NCI-H1930 (cell line): ENCODE measurements at places on chromosomes 6 and 20.

DNA sequence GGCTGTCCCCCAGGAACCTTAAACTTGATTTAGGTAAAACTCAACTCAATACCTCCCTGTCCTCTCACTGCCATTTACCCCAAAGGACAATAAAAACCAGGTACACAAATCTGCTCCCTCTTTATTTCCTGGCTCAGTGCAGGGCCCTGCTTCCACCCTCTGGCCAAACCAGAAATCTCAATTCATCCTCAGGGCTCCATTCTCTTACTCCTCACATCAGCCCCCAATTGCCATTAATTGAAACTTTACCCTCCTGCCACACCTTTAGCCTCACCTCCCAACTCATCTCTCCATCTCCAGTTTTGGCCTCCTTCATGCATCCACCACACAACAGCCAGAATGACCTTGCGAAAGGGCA, 10.5 kb downstream of the ZBTB2 start:
- DNase-seq = no peak

DNA sequence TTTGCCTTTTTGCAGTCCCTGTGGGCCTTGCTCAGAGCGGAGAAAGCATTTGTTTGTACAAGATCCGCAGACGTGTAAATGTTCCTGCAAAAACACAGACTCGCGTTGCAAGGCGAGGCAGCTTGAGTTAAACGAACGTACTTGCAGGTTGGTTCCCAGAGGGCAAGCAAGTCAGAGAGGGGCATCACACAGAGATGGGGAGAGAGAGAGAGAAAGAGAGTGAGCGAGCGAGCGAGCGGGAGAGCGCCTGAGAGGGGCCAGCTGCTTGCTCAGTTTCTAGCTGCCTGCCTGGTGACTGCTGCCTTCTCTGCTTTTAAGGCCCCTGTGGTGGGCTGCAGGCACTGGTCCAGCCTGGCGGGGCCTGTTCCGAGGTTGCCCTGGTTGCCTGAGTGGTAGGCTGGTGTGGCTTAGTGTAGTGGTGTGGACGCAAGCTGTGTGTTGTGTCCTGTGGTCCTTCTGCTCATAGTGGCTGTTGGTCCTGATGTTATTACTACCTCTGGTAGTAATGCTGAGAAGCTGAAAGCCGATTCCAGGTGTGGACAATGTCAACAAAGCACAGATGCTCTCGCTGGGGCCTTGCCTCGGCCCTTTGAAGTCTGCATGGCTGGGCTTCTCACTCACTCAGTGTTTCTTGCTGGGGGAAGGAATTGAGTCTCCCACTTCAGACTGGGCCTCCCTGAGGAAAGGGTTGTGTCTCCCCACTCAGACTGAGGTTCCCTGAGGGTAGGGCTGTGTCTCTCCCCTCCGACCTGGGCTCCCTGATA, 12.1 kb downstream of the VEGFA start:
- no peak for DNase-seq

DNA sequence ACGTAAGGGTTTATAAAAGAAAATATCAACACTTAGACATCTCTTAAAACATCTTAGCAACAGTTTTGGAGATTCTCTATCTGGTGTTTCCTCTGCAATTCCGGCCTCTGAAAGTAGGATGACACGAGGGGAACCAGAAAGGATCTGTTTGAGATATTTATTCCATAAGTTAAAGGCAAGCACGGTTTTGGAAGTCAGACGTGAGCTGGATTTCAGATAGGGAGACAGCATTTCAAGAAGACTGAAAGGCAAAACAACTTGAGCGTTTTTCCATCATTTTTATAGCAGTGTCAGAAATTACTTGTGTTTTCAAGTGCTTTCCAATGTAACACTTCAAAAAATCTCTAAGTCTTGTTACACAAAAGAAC, 52.9 kb upstream of the BTN3A2 start:
- DNase-seq = no peak

DNA sequence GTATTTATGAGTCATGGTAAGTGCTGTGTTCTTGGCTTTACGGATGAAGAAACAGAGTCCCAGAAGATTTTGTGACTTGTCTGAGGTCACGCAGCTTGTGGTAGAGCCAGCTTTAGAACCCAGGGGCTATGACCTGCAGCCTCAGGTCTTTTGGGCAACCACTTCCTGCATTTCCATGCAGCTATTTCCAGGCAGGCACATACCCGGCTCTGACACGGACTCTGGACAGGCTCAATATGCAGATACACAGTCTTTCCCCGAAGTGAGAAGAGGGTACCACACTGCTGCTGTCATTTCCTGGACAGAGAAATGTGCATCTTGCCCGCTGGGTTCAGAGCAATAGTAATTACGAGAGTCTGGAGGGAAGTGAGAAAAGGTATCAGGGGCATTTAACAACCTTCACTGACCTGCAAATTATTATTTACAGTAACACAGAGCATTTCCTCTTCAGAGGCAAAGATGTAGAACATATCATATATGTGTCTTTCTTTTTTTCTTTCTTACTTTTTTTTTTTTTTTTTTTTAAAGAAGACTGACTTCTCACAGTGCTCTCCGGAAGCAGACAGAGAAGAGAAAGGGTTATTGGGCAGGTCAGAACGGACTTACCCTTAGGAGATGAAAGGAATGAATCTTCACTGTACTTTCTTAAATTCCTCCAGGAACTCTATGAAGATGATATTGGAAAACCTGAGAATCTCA, 185.1 kb downstream of the CLIC5 start:
- no peak for DNase-seq

DNA sequence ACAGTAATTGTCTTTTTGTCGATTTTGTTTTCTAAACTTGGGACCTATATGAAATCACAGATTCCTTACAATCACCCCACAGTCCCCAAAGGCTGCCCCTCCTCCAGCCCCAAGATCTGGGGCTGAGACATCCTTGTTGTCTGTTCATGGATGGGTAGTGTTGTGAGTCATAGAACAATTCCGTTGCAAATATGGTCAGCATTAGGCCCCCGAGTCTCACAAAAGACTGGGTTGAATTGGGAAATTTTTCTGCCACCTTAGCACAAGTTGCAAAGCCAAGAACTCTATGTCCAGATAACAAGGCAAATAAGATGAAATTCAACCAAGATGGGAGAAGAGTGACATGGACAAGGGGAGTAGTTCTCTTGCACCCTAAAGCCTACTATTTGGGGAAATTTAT, 10.5 kb upstream of the TAB2 start:
- no peak for DNase-seq

GRCh38 chr20:50876063-50876685, 55.1 kb downstream of the ADNP start:
- no peak for DNase-seq

DNA sequence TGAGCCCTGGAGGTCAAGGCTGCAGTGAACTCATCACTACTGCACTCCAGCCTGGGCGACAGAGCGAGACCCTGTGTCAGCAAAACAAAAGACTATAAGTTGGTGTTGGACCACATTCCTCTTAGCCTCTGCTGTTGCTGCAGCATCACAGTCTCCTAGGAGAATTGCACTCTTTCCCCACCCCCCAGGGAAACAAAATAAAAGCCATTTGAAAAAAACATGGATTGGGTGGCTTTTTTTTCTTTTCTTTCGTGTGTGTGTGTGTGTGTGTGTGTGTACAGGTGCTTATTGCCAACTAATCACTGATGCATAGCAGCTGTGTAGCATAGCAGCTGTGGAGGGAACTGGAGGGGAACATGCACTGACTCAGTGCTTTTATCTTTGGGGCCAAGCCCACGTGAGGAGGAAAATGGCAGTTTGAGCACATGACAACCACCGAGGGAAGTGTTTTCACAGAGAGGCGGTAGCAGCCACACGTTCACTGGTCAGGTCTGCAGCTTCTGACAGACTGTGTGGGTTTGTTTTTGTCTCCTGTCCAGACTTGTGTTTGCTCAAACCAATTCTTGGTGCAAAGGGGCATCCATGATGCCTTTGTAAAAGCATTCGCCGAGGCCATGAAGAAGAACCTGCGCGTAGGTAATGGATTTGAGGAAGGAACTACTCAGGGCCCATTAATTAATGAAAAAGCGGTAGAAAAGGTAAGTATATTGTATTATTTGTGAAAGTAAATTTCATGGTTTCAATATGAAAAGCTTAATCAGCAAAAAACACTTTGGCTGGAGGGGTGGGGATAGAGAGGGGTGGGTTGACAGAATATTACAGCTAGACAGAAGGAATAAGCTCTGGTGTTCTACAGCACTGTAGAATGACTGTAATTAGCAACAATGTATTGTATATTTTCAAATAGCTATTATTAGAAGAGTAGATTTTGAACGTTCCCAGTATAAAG, 27.7 kb downstream of the ALDH5A1 start:
- no peak for DNase-seq

DNA sequence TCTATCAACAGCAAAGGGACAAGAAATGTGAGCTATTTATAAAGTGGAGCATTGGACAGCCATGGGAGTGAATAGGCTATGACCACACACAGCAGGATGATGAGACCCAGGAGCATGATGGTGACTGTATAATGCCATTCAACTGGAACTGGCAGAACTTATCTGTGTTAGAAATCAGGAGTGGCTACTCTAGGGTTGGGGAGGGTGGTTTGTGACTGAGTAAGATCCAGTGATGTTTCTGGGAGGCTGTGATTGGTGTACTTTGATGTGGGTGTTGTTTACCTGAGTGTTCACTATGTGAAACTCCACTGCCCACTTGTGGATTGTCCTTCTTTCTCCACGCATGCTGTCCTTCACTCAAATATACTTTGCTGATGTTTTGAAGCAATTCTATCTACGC, 11.5 kb upstream of the HLA-B start:
- DNase-seq = no peak

- DNase-seq = no peak
Observed at GRCh38 chr20:32912688-32913087, 54.0 kb downstream of the EFCAB8 start.

DNA sequence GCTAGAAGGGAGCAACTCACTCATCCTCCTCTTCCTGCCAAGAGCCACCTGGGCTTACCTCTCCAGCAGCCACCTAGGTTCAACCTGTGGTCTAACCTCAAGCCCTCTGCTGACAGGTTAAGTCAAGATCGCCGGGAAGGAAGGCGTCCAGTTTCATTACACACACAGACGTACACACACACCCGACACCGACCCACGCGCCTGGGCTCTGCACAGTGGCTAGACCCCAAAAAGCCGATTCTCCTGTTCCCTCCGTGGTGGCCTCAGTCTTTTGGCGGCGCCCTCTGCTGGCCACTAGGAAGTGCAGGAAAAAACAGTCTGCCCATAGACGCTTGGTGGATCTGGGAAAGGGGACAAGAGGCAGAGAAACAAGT, 52.8 kb downstream of the MRPL14 start:
- DNase-seq = no peak

DNA sequence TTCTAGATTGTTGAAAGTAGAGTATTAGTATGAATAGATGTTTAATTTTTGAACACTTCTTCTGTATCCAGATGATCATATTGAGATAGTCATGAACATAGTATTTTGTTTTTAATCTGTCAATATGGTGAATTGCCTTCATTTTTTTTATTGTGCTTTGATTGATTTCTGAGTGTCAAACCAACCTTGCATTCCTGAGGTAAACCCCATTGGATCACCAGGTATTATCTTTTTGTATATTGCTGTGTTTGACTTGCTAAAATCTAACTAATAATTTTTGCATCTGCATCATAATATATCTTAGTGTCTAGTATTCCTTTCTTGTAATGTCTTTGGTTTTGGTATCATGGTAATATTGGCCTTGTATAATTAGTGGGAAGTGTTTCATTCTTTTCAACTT, 25.5 kb downstream of the SERPINB1 start:
- no peak for DNase-seq

DNA sequence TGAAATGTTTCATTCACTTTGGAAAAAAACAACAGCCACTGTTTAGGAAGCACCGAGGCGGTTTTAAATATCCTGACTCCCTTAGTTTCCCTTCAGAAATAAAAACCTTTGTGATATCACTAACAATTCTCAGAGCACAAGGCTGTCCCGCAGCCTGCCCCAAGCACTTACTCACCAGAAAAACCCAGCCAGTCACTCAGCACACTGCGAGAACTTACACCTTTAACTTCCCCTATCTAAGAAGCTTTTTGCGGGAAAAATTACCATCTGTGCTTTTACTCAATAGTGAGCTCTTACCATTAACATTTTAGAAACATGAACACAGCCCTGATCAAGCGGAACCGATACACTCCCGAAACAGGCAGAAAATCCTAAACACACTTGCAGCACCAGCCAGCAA, 9.3 kb downstream of the ZBTB46 start:
- no peak for DNase-seq

GRCh38 chr20:44454306-44454963, 21.2 kb upstream of the TTPAL start:
- no peak for DNase-seq

DNA sequence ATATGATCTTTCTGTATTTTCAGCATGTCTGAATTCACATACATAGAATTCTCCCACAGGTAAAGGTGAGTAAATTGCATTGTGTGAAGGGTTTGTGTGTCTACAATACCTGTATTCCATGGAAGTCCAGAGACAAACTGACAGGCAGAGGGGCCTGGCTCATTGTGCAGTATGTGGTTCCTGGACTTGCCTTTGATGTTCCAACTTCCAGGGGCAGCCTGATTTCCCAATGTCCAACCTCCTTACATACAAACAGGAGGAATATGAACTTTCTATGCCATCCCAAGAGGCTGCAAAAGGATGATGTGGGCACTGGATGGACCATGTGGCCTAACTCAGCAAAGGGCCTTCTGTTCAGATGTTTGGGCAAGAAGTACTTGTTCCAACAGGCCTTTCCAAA, 58.5 kb downstream of the LYRM4 start:
- no peak for DNase-seq

GRCh38 chr6:17831135-17831534, 124.4 kb upstream of the NUP153 start:
- DNase-seq = no peak

- no peak for DNase-seq
Observed at GRCh38 chr6:41098366-41098765, 25.6 kb downstream of the NFYA start.

- no peak for DNase-seq
Observed at GRCh38 chr6:635233-635632, 21.7 kb downstream of the HUS1B start.

DNA sequence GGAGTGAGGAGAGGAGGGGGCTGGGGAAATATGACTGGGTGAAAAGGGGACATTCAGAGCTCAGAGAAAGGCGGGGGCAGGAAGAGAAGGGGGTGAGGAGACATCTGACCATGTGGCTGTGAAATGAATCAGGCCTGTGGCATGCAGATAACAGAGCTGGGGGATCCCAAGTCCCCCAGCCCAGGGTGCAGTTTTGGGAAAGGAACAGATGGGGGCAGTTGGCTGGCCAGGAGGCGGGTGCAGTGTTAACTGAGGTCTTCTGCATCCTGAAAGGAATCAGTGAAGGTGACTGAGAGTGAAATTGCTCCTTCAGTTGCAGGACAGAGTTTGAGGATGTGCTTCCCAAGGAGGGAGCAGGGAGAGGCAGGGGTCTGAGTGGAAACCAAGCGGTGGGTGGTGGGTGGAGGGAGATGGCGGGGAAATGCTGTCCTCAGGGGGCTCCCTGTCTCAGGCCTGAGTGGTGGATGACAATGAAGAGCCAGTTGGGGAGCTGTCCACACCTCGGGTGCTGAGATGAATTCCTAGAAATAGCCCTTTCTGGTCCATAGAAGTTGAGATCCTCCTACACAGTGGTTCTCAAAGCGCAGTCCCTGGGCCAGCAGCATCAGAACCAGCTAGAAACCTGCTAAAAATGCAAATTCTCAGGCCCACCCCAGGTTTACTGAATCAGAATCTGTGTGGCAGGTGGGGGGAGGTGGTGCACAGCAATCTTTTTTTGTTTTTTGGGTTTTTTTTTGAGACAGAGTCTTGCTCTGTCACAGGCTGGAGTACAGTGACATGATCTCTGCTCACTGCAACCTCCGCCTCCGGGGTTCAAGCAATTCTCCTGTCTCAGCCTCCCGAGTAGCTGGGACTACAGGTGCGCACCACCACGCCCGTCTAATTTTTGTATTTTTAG, 26.0 kb upstream of the CCDC167 start:
- DNase-seq = no peak
